ENCODE measurements at places on chromosomes 2 and 18.

- DNase-seq, result no peak
Observed at GRCh38 chr18:76490033-76490432, 5.0 kb downstream of the ZNF516 start.

GRCh38 chr2:38152913-38153312, 77.0 kb upstream of the CYP1B1 start:
- DNase-seq, result no peak

DNA sequence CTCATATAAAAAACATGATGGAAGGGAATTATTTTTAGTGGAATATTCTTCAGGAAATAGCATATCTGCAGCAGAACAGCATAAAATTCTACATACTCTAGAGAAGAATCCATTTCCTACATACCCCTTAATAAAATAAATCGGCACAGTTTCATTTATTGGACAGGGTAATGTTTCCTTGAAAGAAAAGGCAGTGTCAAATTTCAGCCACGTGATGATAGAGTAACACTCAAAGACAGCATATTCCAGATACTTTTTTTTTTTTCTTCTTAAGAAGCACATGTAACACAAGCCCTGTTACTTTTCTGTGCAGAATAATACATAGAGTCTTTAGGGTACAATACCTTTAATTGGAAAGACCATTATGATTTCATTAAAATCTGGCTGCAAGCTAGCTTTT, 204.4 kb downstream of the SRBD1 start:
- no peak for DNase-seq

DNA sequence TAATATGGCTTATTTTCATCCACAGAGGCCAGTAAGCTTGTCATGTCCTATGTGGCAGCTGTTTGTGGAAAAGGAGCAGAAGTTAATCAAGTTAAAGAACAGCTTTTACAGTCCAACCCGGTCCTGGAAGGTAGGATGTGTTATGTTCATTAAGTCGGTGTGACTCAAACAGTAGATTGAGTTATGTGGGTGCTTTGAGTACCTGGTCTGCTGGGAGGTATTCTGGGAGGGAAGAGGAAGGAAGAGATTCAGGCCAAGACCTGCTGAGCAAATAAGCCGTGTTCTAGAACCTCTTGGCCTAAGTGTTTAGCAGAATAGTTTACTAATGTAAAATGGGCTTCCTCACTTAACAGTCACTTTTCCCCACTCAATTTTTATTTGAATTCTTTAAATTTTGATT, 96.2 kb downstream of the MYO1B start:
- no peak for DNase-seq

- DNase-seq, result no peak
Observed at GRCh38 chr2:238702276-238703052, 145.4 kb upstream of the TWIST2 start.

DNA sequence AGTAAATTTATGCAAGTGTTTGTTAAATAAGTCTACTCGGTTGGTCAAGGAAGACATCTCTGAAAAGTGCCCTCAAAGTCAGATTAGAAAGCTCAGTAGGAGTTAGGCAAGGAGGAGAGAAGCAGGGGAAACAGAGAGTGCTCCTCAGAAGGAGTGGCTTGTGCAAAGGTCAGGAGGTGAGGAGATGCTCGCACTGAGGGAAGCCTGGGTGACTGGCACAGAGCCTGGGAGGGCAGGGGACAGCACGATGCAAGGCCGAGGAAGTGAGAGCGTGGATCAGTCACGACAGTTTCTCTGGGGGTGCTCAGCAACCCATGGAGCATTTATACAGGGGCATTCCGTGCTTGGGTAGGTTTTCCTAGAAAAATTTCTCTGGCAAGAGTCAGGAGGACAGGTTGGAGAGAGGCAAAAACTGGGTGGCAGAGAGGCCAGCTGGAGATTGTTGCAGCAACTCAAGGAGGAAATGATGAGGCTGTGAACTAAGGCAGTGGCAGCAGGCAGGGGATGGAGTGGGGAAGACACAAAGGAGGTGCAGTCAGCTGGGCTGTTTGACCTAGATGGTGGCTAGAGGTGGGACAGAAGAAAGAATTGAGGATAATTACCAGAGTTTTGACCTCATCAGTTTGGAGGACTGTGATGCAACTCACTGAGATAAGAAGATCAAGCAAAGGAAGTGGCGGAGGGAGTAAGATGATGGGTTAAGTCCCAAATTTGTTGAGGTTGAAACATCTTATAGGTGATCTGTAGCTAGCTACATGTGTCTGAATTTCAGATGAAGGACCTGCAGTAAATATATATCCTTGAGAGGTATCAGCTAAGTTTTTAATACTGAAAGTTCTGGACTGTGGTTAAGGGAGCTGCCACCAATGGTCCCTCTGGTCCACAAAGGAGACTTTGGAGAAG, 52.4 kb downstream of the BCL2 start:
- DNase-seq, result no peak

GRCh38 chr2:64336171-64336570, 117.8 kb upstream of the LGALSL start:
- DNase-seq, result no peak

- peak; percentile 76 for DNase-seq
Observed at GRCh38 chr2:121897335-121897970, 142.0 kb downstream of the TSN start.

- no peak for DNase-seq
Observed at GRCh38 chr2:232681527-232681926, 15.6 kb upstream of the GIGYF2 start.

- no peak for DNase-seq
Observed at GRCh38 chr2:191039616-191040015, 25.6 kb upstream of the STAT1 start.

- DNase-seq, result no peak
Observed at GRCh38 chr18:48749768-48750167, 201.0 kb downstream of the SMAD7 start.

DNA sequence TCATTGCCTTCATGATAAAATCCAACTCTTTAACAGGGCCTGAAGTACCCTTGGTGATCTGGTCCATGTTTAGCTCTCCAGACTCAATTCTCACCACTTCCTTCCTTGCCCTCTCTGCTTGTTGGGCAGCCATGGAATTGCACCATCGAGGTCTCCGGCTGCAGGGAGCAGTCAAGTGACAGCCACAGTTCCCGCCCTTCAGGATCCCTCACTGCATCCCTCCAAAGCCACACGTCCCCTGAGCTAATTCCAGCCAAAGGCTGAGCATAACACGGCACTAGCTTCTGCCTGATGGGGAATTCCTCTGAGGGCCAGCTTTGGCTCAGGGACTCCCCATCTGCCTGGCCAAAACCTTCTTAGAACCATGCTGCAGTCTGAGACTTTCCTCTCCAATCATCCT, 47.4 kb upstream of the SLC1A4 start:
- peak; percentile 25 for DNase-seq

DNA sequence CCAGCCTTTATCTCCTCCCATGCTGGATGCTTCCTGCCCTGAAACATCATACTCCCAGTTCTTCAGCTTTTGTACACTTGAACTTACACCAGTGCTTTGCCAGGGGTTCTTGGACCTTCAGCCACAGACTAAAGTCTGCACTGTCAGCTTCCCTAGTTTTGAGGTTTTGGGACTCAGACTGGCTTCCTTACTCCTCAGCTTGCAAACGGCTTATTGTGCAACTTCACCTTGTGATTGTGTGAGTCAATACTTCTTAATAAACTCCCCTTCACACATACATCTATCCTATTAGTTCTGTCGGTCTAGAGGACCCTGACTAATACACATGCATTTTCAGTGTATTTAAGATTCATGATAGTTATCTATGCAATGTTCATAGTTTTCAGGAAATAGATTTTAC, 35.8 kb upstream of the ZNF804A start:
- peak; percentile 37 for DNase-seq

DNA sequence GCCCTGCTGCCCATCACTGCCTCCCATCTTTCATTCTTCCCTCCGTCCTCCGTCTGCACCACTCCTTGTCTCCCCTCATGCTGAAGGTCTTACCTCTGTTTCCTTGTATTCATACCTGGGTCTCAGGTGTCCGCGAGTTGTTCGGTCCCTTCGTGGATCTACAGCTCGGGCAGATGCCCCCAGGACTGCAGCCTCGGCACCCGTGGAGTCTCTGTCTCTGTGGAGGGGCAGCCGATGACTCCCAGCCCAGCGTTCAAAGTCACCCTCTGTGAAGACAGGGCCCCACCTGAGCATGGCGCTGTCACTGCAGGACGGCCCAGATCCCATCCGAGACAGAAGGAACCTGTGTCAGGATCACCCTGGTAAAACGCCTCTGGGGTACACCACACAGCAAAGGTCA, 480.0 kb upstream of the SALL3 start:
- DNase-seq, result no peak

DNA sequence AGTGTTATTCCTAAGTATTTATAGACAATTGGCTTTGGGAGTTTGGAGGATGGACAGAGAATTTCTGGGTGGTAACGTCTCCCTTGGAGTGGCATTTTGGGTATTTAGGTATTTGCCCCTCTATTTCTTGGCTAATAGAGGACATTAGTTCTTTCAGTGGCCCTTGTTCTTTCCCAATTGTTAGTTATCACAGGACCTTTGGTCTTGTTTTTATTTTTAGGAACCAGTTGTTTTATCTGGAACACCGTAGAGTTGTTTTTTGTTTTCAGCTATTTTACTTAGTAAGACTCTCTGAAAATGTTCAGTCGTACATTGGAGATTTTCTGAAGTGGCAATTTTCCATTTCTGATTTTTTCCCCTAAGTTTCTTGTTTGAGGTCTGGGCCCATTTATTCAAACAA, 40.5 kb upstream of the TNFRSF11A start:
- no peak for DNase-seq

DNA sequence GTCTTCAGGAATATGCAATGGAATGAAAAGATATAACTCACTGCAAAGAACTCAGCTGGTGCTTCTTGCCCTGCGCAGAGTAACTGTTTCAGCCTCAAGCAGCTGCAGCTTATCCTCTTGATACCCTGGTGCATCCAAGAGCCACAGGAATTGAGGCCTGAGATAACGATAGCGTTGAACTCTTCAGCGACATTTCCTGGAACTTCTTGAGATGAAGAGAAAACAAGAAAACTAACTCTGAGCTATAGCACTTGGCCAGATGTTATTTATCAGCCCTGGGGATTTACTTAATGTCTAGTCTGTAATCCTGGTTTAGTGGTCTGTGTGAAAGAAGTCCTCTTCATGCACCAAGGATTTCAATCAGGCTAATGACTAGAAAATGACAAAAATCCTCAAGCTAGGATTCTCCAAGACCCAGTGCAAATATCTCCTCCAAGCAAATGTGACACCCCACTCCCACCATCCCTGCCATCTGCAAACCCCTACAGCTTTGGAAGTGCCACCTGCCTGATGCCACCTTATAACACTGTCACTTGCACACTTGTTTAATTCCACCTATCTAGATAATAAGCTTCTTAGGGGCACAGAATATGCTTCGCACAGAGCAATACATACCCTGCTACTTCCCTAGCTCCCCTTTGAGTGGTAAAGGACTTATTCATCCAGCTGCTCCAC, 40.6 kb downstream of the EHD3 start:
- DNase-seq, result peak; percentile 48

DNA sequence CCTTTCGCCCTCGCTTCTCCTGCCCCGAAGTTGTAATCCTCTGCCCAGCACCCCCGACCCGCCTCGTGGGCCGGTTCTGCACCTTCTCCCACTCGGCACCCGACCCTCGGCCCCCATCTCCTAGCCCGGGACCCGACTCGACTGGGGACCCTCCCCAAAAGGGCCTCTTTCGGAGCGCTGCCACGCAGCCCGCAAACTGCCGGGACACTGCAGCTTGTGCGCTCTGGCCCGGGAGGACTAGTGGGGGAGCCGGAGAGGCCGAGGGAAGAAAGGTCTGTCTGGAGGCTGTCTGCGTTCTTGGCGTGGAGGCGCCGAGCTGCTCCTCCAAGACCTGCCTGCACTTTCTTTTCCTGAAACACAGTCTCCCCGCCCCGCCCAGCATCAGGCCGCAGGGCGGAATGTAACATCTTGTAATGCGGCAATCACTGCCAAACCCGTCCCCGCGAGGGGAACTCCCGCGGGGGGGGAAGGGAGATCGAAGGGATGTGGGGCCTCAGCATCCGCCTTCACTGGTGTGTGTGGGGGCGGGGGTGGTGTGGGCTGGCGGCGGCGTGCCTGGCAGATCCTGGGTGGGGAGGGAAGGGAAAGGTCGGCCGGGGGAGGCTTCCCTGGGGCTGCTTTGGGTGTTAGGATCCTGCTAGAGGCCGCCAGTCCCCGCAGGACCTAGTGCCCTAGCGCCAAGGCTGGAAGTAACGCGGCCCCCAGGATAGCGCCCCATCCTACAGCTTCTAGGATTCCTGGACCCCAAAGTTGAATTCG, 7.4 kb downstream of the DLX2 start:
- peak; percentile 51 for DNase-seq

GRCh38 chr2:63424329-63425078, 163.8 kb downstream of the WDPCP start:
- DNase-seq, result peak; percentile 68

DNA sequence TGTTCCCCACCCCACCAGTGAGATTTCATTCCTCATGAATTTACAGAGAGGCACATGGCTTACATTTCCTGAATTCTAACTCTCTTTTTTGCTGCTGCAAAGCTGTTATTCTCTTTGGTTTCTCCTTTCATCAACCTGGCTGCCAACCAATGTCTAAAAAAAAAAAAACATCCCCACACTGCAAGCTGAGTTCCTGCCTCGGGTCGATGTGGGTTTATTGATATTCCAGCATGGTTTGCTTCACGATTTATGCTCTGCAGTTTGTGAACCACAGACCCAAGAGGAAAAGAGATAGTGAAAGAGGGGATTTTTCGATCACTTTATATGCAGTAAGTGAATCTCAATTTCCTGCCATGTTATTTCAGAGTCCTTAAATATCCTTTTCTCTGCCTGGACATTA, 363.6 kb downstream of the LPIN1 start:
- DNase-seq, result no peak

- DNase-seq, result peak; percentile 69
Observed at GRCh38 chr2:97935719-97936161, 60.0 kb downstream of the TMEM131 start.

DNA sequence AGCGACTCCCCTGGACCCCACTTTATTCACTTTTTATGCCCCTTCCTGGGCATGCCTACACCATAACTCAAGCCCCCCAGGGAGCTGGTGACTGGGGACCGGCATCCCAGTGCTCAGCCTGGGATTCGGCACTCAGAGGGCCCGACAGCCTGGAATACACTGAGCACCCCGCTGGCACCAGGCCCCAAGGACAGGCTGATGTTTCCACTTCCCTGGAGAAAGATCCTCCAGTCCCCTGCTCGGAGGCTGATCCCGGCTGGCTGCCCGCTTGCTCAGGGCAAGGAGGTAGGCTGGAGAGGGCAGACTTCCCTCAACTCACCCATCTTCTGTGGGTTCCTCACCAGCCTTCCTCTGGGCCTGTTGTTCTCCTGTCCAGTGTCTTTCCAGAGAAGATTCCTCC, 36.6 kb downstream of the ODC1 start:
- DNase-seq, result no peak

DNA sequence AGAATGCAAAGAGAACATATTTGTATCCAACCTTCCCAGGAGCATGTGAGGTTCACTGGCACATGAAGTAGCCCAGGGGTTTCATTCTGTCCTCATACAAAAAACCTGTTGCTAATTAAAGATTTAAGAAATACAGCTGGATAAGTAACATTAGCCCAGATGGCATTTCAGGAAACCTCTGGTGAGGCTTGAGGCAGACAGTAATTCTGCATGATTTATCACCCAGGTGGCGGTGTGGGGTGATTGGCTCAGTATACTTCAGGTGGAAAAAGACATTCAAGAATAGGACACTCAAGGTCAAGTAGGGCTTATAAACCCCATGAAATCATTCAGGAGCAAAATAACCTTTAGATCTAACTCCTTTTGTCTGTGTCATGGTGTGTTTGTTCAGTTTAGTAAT, 237.4 kb downstream of the RNF144A start:
- no peak for DNase-seq
